ENCODE measurements at places on chromosomes 4 and X.
A peak's percentile ranks its signal among the peaks of the same experiment; 100 is the strongest.

- no peak for DNase-seq
These were observed 19.0 kb downstream of the RAB33A start for GRCh38 chrX:130190801-130191200.

GRCh38 chrX:56219700-56220099 is 12.5 kb upstream of the KLF8 start:
- no peak for DNase-seq

- DNase-seq: no peak
These were observed 128.3 kb upstream of the ARMCX2 start for GRCh38 chrX:101787934-101788333.

DNA sequence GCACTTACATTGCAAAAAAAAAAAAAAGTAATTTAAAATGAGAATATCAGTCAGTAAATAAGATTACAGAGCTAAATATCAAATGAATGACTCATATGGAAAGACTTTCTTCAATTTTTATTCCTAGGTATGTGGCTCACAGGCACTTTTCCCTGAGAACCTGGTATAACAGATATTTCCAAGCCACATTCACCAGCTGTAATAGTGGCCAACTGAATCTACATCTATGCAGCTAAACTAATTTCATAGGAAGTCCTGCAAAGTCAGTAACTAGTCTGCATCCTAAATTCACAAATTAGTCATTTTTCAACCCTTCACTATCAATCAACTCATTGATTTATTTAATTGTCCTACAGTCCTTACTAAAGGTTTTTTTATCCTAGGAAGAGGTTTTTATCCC is 5.6 kb downstream of the PDE5A start:
- DNase-seq: no peak

GRCh38 chr4:150007512-150007911 is 70.7 kb upstream of the DCLK2 start:
- no peak for DNase-seq

DNA sequence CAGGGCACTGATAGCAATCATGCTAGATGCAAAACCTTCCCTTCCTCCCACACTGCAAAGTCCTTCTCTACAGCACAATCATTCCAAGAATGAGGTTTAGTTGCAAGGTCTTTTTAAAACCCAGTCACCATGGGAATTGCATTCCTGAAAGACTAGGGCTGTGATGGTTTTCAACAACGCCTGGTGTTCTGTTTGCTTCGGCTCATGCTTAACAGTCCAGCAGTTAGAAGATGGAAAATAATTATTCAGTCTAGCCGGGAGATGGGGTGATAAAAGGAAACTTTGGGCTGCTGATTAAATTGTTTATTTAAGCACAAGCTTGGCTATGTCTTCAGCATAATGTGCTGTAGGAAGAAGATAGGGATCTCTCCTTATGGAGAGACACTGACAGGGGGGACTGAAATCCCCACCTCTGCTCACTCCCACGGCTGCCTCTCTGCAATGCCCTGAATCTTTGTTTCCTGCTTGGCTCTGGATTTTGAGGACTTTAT is 211.4 kb downstream of the MID1IP1 start:
- no peak for DNase-seq

DNA sequence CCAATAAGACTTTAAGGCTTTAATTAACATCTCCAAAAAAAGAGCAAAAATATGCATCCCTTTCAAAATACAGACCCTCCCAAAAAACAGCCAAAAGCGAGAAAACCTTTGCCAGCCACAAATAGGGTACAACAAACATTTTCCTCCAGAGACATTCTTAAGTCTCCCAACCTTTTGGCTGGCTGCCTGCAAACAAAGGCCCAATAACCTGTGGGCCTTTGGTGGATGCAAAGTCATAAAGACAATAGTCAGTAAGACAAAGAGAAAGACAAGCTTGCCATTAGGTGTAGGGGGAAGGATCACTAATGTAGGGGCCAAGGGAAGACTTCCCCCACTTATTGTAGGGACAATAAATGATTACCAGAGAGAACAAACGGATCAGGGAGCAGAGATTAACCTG is 215.5 kb upstream of the ZFP42 start:
- DNase-seq: no peak

DNA sequence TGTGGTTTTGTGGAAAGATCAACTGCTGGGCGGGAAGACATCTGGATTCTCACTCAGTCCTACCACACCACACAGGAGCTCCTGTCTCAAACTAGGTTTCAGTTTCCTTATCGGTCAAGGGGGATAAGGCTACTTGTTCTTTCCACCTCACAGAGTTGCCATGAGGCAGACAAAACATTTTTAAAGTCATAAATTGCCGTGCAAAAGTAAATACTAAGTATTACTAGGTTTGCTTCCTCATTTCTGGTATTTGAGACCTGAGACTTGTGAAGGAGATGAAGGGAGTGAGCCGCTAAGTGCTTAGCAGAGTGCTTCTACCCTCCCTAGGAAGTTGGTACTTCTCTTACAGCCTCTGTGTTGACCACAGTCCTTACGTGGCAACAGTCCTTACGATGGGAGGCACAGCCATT is 1.5 kb downstream of the LAP3 start:
- DNase-seq: no peak

DNA sequence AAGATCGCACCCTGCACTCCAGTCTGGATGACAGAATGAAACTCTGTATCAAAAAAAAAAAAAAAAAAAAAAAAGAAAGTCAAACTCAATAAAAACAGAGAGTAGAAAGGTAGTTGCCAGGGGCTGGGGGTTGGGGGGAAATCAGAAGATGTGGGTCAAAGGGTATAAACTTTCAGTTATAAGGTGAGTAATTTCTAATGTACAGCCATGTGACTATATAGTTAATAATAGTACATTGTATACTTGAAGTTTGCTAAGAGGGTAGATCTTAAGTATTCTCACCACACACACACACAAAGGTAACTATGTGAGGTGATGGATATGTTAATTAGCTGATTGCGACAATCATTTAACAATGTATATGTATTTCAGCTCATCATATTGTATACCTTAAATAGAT is 11.5 kb downstream of the HERC6 start:
- no peak for DNase-seq

GRCh38 chrX:125306335-125306866 is 13.3 kb upstream of the TEX13C start:
- no peak for DNase-seq

- no peak for DNase-seq
These were observed 167.9 kb downstream of the COL4A6 start for GRCh38 chrX:108270280-108270679.

- peak; percentile 40 for DNase-seq
These were observed 83.2 kb upstream of the SCML1 start for GRCh38 chrX:17654116-17654515.

- no peak for DNase-seq
These were observed 18.0 kb downstream of the FAM184B start for GRCh38 chr4:17763416-17763815.

GRCh38 chr4:158936238-158936637 is 166.6 kb upstream of the RAPGEF2 start:
- no peak for DNase-seq

DNA sequence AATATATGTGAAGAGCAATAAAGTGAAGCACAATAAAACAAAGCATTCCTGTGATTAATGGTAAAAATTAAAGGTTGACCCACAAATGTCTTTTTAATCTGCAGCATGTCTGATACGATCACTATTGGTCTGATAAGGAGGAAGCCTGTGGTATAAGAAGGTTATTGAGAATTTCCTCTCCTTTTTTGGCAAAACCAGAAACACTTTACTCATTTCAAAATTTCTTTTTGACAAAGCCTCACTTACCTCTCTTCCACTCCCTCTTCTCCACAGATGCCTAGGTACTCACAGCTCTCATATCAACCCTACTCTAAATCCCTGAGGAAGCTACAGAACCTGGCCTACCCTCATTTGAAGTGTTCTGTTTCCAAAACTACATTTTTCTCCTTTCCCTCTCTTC is 56.1 kb downstream of the TSPAN5 start:
- no peak for DNase-seq

- DNase-seq: no peak
These were observed 257.9 kb downstream of the PCDH18 start for GRCh38 chr4:137274404-137274803.

DNA sequence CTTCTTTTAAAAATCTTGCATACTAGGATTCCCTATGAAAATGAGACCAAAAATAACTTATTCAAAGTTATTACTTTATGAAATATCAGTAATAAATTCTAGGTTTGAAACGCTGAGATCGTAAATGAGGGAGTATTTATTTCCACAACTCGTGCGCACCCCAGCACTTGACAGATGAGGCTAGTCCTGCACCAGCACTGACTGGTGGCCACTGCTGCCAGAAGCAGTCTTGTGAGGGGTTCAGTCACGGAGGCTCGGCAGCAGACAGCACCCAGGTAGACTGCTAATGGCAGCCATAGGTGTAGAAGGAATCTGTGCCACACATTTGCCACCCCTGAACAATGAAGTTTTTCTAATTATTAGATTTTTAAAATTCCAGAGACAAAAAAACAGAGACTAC is 248.7 kb downstream of the CAMK2D start:
- DNase-seq: no peak

DNA sequence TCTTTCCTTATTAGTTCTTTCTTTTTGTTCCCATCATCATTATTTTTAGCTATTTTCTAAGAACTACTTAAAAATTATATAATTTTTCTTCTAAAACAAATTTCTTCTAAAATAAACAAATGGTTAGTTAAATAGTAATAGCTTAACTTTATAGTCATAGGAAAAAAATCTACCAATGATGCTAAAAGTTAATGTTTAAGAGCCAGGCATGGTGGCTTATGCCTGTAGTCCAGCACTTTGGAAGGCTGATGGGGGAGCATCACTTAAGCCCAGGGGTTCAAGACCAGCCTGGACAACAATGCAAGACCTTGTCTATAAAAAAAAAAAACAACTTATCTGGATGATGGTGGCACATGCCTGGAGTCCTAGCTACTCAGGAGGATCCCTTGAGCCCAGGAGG is 127.1 kb upstream of the ANXA3 start:
- no peak for DNase-seq

Data from stimulated activated CD4-positive, alpha-beta T cell treated with anti-CD3 and anti-CD28 coated beads, Interleukin-4, amount 100 ng/mL, for 24 hours (primary cell).